Foreskin keratinocyte (primary cell): ENCODE measurements at places on chromosomes 5 and 9.

- DNase-seq: no peak
Observed at GRCh38 chr9:26462751-26463150, 429.9 kb downstream of the CAAP1 start.

GRCh38 chr5:137450759-137451158 lies 48.4 kb downstream of the SPOCK1 start:
- DNase-seq: no peak

- DNase-seq: no peak
Observed at GRCh38 chr9:18423791-18424531, 50.0 kb upstream of the ADAMTSL1 start.

GRCh38 chr5:179610109-179610902 lies 13.2 kb downstream of the HNRNPH1 start:
- no peak for DNase-seq

GRCh38 chr5:64507264-64507605 lies 1.4 kb downstream of the RGS7BP start:
- DNase-seq: no peak

DNA sequence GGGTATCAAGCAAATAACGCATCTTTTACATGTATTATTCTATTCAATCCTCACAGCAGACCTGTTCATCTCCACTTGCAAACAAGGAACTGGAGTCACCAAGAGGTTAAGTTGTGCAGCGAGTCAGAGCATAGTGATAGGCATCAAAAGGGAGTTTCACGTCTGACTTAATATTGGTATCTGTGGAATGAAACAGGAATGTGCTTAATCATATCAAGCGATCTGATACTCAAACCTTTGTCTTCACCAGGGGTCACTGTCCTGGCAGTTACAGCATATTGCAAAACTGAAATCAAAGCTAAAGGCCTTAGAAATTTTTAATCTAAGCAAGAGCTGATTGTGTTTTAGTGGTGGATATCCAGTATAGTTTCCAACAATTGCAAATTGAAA lies 271.6 kb downstream of the PLK2 start:
- peak; percentile 92 for DNase-seq

GRCh38 chr9:111163716-111164389 lies 125.6 kb upstream of the LPAR1 start:
- DNase-seq: no peak

DNA sequence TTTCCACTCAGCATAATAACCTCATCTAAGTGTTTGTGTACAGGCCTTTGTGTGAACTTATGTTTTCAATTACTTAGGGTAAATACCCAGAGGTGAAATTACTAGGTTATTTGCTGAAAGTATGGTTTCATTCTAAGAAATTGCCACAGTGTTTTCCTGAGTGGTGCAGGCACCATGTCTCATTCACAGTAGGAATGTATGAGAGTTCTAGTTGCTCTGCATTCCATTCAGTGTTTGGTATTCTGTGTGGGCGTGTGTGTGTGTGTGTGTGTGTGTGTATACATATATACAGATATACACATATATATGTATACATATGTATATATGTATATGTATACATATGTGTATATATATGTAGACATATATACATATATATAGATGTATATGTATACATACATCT lies 8.8 kb upstream of the SVEP1 start:
- DNase-seq: no peak

GRCh38 chr5:146048994-146049703 lies 56.2 kb downstream of the PLAC8L1 start:
- DNase-seq: no peak
